ENCODE measurements at places on chromosomes 16 and 17.

DNA sequence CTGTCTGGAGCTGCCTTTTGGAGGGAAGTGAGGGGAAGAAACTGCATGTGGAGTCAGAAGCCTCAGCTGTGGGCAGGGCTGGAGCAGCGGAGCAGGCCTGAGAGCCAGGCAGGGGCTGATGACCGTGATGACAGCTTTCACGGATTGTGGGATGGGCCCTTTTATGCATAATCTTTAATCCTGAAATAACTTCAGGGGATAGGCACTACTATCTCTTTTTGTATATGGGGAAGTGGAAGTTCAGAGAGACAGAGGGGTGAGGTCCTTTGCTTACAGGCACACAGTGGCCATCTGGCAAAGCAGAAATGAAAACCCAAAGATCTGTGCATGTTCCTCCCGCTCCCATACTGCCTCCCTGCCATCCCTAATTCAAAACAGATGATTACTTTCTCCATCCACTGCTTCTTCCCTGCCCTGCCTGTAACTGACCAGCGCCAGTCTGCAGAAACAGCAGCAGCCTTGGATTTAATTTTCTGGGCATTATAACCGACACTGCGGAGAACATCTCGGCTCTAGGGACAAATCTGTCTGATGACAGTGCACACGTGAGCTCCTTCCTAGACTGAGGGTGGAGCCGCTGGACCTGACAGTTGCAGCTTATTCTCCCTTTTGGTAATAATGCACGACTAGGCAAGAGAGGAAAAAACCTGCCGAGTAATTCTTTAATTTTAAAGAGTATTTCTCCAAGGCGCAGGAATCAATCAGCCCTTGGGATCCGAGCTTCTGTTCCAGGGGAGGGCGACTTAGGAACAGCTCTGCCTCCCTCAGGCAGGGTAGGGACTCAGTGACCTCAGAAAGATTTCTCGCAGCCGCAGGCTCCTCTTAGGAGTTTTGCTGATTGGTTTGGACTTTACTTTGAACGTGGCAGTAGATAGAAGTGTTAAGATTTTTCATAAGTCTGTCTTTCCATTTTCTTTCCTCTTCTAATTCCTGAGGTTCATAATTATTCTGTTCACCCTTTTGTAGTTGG, 95.4 kb downstream of the UTP18 start:
- DNase-seq = no peak

DNA sequence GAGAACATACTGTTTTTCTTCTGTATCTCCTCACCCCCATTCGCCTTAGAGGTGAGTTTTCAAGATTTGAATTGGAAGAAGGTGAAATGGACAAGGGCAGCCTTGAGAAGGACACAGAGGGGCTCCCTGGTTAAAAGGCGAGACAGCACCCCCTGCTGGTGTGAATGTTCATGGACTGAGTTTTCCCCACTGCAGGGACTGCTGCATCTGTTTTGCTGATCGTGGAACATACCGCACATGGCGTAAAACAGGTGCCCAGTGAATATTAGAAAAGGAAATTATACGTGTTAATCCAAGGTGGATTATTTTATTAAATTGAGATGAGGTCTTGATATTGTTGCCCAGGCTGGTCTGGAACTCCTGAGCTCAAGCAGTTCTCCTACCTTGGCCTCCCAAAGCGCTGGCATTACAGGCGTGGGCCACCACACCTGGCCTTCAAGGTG, 54.5 kb downstream of the NDE1 start:
- peak; percentile 61 for DNase-seq

- no peak for DNase-seq
These were observed 31.8 kb downstream of the TMEM204 start for GRCh38 chr16:1565083-1565805.

DNA sequence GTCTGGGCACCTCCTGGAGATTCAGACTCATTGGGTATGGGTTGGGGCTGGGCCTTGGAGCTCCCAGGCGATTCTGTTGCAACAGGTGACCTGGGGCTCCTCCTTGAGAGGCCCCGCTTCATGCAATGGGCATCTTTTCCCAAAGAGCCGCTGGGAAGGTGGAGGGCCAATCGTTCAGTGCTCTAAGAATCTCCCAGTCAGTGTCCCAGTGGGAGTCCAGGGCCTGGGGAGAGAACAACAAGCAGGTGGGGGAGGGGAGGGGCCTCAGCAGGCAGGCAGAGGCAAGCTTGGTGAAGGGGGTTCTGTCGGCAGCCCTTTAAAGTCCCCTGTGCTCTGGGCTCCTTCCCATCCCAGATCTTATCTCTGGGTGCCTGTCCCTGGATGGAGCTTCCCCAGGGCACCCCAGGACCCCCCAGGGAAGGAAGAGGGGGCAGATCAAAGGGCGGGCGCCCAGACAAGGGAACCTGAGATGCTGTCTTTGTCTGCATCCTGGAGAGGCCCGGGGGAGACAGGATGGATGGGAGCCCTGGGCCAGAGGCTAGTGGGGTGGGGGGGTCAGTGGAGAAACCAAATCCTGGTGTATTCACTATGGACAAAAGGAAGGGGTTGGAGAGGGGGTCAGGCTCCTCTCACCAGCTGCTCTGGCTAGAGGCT, 30.5 kb upstream of the NXPH3 start:
- DNase-seq = no peak

DNA sequence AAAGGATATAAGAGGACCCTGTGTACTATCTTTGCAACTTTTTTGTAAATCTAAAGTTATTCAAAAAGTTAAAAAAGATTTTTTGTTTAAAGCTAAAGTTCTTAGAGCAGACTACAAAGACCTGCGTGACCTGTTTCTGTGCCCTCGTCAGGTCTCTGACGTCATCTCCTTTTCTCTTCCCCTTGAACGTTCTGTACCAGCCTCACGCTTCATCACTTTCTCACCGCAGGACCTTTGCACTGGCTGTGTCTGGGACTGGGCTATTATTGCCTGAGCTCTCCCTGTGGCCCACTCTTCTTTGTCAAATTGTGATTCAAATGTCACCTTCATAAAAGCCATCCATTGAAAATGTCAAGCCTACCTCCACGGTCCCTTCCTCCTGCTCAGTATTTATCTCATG, 222.8 kb downstream of the RBFOX1 start:
- no peak for DNase-seq

DNA sequence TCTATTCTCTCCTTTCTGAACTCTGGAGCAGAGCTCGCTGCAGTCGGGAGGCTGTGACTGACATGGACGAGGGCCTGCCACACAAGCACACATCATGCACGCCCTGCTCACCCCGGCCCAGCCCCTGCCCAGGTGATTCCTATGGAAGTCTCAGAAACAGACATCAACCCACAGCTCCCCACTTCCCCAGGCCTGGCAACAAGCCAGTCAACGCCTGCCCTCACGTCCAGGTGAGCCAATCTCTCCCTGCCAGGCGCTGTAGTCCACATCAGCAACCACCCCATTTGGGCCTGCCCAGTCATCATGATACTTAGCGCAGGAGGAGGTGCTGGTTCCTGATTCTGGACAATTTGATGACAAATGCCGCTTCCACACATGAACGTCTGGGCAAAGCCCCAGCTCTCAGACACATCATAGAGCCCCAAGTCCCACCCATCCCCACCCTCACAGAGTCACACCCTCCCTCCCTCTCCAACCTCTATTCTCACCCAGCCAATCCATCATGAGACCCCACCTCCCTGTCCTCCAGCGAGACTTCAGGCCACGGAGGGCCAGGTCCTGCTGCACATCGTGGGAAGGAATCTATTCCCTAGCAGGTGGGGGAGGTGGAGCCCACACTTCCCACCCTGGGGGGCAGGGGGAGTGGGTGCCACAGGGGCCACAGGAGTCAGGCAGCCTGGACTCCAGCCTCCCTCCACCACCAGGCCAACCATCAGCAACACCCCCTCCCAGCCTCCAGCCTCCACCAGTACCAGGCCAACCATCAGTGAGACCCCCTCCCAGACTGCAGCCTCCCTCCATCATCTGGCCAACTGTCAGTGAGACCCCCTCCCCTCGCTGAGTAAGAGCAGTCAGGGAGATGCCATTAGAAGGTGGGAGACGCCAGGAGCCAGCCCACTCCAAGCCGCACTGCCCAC, 33.7 kb upstream of the GSG1L start:
- DNase-seq = no peak

- no peak for DNase-seq
These were observed 131.7 kb downstream of the SHISA6 start for GRCh38 chr17:11372692-11373091.

DNA sequence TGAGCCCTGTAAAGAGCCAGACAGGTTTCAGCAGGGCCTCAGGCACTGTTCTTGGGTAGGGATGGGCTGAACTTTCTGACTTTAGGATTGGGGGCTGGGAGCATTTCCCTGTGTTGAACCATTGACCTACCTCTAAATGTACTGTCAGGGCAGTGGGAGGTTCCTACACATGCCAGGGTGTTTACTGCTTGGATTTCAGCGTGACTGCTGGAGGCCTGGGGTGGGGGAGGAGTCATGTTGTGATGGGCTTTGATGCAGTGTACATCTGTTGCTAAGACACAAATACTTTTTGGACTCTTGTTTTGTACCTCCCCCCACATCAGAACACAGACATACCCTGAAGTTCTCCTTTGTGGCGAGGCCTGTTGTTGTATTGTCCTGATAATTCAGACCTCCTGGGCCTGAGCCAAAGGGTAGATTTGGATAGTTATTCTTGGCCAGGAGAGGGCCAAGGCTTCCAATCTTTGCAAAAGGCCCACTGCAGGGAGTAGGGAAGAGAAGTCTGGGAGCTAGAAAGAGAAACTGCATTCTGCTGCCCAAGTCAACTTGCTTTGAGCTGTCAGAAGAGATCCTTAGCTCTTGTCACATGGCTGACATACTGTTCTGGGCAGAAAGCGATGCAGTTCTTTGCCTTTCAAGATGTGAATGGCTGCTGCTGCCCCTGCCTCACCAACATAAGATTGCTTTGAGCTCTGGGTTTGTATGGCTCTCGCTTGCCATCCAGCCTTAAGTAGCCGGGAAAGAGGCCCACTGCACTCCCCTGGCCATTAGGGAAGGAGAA, 3.7 kb downstream of the NFE2L1 start:
- DNase-seq = no peak

GRCh38 chr16:77663711-77664110, 58.6 kb upstream of the NUDT7 start:
- no peak for DNase-seq

- DNase-seq = no peak
These were observed 206.7 kb downstream of the RPTOR start for GRCh38 chr17:80751070-80751945.

- DNase-seq = no peak
These were observed 160.0 kb upstream of the FOXF1 start for GRCh38 chr16:86350289-86350688.

DNA sequence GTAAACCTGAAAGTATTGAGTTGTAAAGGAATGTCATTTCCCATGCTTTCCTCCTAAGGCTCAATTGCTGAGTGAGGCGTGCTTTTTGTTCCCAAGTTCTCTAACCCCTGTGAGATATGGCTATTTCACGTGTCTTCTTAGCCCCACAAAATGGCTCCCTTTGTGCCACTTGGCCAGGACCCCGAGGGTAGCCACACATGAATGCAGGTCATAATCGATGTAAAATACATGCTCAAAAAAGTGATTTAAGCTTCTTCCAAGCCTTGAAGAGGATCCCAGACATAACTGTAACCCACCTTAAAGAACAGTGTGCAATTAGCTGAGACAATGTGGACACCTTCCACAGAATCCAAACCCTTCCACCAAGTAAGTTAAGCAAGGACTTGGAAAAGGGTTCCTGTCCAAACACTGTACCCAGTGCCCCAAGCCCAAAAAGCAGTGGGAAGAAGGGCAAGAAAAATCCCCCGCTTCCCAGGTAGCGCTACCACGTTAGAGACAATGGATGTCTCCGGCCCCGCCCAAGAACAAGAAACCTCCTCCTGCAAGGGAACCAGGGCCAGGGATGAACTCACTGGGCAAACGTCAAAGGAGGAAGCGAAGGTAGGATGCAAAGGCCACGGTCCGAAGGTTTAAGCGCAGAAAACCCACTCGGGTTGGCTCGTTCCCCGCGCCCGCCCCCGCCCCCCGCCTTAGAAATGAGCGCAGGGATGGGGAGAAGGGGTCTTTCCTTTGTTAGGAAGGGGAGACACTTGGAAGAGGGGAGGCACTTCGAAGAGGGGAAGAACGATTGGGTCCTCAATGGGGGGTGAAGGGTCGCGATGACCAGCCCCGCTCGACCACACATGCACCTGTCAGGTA, 1.2 kb downstream of the JPT1 start:
- no peak for DNase-seq

GRCh38 chr16:65657556-65657955, 535.7 kb upstream of the CDH11 start:
- DNase-seq = no peak

DNA sequence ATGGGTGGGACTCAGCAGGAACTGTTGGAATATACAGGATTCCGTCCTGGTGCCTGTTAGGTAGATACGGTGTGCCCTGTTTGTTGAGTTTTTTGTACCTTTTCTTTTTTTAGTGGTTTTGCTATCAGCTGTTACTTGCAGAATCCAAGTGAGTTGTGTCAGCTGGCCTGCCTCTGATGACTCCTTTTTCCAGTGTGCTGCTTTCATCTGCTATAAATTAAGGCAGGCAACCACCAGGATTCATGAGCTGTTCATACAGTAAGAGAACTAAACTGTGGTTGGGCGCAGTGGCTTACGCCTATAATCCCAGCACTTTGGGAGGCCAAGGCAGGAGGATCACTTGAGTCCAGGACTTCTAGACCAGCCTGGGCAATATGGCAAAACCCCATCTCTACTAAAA, 79.9 kb downstream of the WNT3 start:
- DNase-seq = no peak

- DNase-seq = peak; percentile 39
These were observed 13.7 kb downstream of the MYO15B start for GRCh38 chr17:75601057-75601987.

- no peak for DNase-seq
These were observed 190.2 kb downstream of the PRKCA start for GRCh38 chr17:66492561-66493005.

DNA sequence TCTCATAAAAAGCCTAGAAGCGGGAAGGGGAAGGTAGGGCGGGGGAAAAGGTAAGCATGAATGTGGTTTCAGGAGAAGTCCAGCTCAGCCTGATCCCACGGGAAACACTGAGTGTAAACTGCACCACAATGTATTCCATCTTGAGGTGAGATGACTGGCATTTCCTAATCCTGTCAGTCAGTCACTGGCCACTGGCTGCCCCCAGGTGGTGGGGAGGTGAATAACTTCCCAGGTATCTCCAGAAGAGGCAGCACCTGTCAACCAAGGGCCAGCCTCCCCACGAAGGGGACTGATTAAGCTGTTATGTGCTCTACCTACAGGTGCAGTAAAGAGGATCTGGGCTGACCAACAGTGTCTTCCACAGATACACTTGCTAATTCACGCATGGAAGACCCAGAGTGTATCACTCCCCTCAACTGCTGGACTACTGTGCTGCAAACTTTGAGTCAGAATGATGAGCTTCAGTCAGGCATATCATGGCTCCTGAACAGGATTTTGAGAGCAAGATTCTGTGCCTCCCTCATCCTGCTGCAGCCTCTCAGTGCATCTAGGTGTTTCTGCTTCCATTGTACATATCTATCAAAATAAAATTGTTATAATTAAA, 108.5 kb upstream of the CCL2 start:
- no peak for DNase-seq

GRCh38 chr17:78819402-78819801, 21.2 kb downstream of the USP36 start:
- DNase-seq = no peak

DNA sequence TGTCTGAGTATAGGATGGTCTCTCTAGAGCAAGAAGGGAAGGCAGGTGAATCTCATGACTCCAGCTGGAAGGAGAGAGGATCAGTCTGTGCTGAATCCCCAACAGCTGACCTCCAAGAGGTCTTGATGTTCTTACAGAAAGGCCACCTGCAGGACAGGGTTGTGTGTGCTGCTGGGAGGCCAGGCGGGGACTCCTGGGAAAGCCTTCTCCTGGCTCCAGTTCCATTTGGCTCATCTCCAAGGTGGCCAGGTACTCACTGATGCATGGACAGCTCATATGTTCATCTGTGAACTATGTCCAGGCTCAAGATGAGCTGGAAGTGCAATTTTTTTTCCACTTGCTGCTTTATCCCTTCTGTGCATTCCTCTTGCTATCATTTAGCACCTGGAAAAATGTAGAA, 730.2 kb upstream of the RBFOX1 start:
- no peak for DNase-seq

Data from stimulated activated CD8-positive, alpha-beta memory T cell treated with anti-CD3 and anti-CD28 coated beads, Interleukin-4, amount 100 ng/mL, for 1 hour (primary cell).